ENCODE measurements at places on chromosomes 12 and 14.

GRCh38 chr12:4283512-4284255 is 10.1 kb downstream of the CCND2 start:
- DNase-seq, result no peak

DNA sequence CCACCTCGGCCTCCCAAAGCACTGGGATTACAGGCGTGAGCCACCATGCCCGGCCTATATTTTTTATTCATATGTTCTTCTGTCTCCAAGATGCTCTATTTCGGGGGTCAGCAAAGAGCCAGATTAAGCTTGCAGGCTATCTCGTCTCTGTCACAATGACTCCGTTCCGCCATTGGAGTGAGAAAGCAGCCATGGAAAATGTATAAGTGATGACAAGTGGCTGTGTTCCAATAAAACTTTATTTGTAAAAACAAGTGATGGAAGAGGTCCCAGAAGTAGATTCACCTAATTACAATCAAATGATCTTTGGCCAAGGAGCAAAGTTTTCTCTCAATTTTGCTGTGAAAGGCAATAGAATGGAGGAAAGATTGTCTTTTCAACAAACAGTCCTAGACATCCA is 342.6 kb downstream of the MED13L start:
- no peak for DNase-seq

GRCh38 chr14:101562659-101563351 is 1.5 kb downstream of the DIO3 start:
- DNase-seq, result no peak

- DNase-seq, result no peak
Observed at GRCh38 chr12:101051901-101052550, 158.0 kb downstream of the SLC5A8 start.

- no peak for DNase-seq
Observed at GRCh38 chr12:19036673-19037357, 92.7 kb upstream of the PLEKHA5 start.

DNA sequence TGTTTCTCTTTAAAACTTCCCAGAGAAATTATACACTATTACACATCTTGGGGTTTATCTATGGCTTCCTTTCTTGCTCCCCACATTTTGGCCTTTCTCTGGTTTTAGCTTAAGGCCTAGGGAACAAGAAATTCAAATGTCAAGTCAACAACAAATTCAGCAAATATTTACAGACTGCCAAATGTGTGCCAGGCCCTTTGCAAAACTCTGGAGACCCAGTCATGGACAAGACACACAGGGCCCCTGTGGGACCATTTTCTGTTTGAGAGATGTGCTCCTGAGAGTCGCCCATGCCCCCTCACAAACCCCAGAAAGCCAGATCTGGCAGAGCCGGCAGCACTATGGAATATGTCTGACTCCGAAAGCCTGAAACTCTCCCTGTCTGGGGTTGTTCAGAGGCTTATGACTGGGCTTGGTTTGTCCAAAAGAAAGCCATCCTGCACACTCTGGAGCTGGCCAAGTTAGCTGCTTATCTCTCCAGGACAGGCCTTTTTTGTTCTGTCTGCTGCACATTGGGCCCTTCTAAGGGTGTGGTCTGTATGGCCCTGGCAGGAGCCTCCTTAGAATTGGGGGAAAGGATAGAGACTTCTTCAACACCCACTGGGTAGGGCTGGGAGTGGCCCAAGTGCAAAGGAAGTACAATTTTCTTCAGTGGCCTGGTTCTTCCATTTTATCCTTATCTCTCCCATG is 1.1 kb upstream of the KRT3 start:
- DNase-seq, result no peak

DNA sequence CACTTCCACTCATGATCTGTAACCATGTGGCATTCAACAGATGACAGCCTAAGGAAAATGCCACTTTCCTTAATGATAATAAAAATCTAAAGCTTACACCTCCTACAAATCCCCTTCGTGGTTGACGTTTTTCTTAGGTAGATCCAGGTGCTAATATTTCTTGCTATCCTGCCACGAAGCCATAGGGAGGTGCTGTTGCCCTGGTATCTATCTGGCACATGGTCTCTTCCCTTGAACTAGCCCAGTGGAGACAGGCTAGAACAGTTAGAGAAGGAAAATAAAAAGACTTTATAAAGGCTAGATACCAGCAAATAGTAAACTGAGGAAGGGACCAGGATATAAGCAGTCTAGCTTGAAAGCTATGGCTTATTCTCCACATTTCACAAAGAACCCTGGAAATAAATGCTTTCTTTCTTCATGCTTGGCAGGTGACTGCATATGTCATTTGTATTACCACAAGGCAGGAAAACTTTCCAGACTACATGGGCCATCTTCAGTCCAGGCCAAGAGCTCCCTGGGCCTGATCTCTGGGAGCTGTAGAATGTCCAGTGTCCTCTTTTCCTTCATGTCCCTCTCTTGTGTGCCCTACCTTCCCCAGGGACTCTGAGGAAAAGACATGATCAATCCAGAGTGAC is 15.3 kb downstream of the SPIC start:
- no peak for DNase-seq

- no peak for DNase-seq
Observed at GRCh38 chr12:67852701-67853100, 136.5 kb upstream of the IFNG-AS1 start.

DNA sequence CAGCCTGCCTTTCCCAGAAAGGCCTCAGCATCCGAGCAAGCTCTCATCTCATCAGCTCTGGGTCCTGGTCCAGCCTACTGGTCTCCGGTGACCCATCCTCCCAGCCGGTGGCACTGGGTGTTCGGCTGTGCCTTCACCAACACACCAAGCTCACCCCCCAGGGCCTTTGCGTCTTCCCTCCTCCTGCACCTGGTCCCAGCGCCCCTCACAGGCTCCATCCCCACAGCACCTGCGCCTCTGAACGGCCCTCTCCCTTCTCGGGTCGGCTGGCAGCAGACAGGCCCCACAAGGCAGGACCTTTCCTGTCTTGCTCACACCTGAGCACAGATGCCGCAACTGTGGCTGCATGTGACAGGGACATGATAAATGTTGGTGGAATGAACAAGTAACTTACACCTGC is 13.1 kb downstream of the P2RX2 start:
- no peak for DNase-seq

GRCh38 chr12:95179011-95179410 is 38.3 kb downstream of the FGD6 start:
- no peak for DNase-seq

DNA sequence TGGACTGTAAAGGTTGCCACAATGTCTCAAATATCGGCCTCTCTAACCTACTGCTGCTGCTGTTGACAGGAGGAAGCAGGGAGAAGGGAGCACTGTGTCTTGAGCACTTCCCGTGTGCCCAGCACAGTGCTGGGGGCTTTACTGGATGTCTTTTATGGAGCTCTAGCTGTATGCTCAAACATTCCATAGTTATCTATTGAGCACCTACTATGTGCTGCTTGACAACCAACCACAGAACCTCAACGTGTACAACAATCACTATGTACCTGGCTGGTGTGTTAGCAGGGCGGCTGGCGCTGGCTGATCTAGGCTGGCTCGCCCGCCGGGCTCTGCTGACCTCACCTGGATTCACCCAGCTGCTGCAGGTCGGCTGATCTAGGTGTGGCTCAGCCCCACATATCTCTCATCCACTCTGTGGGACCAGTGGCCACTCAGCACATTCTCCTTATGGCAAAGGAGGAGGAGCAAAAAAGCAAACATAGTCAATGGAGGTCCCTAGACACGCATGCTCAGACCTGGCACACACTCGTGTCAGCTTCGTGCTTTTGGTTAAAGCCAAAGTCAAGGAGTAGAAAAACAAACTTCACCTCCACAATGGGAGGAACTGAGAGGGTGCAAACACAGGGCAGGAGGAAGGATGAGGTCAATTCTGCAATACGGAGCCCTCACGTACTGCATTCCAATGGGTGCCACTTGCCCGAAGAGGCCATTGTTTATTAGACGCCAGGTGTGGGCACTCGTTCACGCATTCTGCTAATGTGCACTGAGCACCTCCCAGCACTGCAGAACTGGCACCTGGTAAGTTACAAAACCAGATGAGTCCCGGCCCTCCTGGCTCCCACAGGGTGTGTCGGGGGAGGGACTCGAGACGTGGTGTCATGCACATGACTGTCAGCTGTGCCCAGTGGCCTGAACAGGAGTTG is 147.2 kb downstream of the SCARB1 start:
- no peak for DNase-seq

DNA sequence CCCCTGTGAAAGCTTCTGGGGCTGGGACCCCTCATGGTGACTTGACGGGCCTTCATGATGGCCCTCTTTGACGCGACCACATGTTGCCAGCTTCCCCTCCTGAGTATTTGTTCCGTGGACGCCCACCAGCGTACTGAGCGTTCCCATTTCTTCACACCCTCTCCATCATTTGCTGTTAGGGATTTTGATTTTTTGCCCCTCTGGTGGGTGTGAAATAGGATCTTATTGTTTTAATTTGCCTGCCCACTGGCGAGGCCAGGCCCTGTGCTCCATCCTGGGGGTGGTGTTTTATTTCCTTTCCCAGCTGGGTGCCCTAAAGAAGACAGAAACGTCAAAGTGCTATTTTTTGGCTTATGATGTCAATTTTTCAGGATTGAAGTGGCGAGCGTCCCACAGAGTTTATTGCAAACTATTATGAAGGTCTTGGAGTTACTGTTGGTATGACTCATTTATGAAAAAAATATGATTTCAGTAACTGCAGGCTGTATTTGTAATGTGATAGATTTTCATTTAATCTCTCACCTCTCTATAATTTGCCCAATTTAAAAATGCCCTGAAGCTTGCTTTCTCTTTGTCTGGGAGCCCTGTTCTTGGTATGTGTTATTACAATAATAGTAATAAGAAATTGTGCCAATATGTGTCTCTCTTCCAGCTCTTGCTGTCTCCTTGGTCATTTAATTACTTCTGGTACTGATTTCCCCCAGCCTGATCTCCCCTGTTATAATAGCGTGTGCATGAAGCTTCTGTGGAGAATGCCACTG is 99.6 kb downstream of the SLC25A47 start:
- DNase-seq, result no peak

Measured in putamen (tissue), 1 donor.